GM12892 (cell line): ENCODE measurements at places on chromosomes 1 and 21.

DNA sequence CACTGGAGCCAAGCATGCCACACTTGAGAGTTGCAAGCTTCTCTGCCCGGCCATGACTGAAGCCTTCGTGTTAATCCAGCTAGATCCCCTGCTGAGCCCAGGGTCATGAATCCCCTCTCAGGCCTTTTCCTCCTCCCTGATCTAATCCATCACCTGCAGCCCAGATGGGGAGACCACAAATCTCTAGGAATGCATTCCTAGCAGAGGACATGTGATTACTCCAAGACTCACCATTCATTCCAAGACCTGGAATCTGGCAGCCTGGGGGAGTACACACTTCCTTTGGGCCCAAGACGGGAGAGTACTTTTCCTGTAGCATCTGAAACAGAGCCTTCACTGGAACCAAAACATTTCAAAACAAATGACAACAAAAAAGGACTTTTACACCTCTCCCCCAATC, 269.3 kb upstream of the NFIA start:
- DNase-seq, result no peak

DNA sequence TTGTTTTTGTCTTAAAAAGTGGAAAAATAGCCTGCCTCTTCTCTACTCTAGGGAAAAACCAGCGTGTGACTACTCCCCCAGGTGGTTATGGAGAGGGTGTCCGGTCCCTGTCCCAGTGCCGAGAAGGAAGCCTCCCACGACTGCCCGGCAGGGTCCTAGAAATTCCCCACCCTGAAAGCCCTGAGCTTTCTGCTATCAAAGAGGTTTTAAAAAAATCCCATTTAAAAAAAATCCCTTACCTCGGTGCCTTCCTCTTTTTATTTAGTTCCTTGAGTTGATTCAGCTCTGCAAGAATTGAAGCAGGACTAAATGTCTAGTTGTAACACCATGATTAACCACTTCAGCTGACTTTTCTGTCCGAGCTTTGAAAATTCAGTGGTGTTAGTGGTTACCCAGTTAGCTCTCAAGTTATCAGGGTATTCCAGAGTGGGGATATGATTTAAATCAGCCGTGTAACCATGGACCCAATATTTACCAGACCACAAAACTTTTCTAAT, 35.0 kb upstream of the TDRD10 start:
- DNase-seq, result no peak

- DNase-seq, result no peak
Observed at GRCh38 chr1:39335216-39335615, 130.7 kb downstream of the MACF1 start.

DNA sequence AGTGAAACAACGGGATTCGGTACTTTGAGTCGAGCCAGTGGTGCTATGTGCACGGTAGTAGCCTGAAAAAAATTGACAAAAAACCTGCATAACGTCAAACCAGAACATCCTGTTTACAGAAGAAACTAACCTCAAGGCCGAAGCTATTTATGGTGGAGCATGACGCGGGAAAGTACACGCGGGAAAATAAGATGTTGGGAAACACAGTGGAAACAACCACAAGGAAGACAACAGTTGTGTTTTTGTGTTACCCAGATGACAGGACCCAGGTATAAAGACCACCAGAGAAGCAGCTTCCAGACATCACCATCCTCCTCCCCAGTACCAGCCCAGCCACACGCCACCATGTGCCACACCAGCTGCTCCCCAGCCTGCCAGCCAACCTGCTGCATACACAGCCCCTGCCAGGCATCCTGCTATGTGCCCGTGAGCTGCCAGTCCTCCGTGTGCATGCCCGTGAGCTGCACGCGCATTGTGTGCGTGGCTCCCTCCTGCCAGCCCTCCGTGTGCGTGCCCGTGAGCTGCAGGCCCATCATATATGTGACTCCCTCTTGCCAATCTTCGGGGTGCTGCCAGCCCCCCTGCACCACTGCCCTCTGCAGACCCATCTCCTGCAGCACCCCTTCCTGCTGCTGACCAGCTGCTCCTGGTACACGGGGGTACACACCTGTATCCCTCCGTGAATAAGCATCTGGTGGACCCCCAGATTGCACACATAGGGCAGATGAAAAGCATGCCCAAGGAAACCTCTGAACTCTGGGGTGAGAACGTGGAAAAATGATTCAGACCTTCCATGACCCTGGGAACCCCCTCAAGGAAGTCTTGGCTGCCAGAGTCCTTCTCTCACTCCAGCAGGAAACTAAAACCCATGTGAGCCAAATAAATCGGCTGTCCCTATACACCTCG, at the start of gene KRTAP12-3:
Gene KRTAP12-3, plus strand, starts transcription at position 298 of the 906 bp plus-strand sequence. Its CDS starts 48 bp downstream, at position 346.
- DNase-seq, result no peak
